ENCODE measurements at places on chromosomes 6 and 20.

DNA sequence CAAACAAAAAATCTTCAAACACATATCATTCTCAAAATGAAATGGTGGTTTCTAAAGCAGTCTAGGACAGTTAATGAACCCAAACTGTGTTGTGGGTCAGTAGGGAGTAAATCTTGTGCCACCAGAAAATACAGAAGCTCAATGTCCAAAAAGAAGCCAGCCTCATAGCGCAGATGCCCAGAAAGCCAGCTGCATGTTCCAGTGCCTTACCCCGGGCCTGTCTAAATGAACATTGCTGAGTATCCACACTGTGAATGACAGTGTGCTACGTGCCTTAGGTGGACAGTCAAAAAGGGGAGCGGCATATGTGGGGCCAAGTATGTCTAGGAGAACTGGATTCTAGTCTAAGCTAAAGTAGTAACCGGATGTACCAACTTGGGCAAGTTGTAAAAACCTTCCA, 10.9 kb downstream of the FYN start:
- no peak for DNase-seq

GRCh38 chr6:21836277-21836676, 242.7 kb downstream of the SOX4 start:
- no peak for DNase-seq

DNA sequence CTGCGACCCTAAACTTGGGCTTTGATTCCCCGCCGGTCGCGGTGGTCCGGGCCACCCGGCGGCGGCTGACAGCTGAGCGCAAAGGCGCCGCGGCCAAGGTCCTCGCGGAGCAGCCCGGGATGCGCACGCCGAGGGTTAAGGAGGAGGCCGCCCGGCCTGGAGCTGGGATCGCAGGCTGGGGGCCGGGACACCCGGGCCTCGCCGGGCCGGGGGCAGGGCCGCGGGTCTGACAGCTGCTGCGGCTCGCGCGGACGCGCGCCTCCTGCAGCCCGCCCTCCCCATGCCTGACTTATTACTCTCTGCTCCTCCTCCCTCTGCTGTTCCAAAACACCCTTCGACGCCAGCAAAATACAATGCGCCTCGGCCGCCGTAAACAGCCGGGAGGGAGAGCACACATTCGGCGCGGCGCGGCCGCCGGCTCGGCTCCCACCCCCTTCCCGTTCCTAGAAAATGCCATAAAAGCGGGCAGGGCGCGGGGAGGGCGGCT, 746 bp downstream of the BACH2 start:
- DNase-seq: peak; percentile 70

DNA sequence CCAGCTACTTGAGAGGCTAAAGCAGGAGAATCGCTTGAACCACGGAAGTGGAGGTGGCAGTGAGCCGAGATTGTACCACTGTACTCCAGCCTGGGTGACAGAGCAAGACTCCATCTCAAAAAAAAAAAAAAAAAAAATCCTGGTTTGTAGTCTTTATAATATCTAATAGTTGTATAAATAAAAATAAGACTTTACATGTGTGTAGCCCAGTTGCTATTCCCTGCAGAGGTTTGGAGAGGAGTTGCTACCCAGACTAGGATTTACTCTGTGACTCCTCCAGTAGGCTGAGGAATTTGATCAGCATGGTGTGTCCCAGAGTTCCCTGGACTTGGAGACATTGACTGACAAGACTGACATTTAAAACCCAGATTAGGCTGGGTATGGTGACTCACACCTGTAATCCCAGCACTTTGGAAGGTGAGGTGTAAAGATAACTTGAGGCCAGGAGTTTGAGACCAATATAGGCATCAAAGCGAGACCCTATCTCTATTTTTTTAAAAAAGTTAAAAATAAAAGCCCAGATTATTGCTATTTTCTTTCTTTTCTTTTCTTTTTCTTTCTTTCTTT, 10.2 kb downstream of the CHMP4B start:
- no peak for DNase-seq

DNA sequence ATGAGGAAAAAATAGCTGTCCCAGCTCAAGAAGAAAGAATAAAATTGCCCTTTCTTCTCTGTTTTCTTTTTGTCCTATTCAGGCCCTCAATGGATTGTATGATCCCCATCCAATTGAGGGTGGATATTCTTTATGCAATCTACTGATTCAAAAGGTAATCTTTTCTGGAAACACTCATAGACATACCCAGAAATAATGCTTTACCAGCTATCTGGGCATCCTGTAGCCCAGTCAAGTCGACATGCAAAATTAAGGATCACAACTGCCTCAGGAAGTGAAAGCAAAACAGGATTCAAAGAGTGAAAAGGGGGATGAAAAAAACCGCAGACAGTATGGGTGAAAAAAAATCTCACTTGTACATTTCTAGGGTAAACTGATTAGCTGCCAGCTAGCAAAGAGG, 410.1 kb downstream of the TBC1D32 start:
- no peak for DNase-seq

- DNase-seq: no peak
Measured at GRCh38 chr6:3776881-3777507, 25.5 kb upstream of the PXDC1 start.

- DNase-seq: no peak
Measured at GRCh38 chr20:16043931-16044330, 529.3 kb downstream of the KIF16B start.

DNA sequence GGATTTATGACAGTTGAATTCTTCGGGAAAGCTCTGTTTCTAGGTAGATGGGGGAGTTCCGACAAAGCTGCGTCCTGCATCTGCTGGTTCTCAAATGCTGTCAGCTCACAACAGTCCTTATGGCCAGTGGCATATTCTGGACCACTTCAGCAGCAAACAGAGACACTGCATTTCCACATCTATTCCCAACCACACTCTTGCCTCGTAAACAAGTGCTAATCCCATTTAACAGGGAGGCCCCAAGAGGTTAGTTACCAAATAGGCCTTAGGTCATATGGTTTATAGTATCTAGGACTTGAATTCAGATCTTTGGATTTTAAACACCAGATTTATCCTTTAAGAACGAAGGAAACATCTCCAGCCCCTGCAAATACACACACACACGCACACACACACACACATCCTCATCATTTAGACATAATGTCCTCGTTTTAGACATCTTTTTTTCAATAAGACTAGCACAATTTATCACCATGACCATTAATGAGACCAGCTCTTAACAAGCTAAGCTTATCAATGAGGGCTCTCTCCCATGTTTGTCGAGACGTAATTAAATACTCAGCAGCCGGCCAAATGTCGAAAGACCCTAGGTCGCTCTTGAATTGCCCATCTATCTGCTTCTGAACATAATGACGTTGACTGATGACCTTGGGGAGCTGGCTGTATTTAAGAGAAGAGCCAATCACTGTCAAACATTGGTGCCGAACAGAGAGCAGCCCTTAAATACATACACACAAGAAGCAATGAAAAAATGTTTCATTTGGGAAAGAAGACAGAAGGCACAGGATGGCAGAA, 84.5 kb downstream of the PSMG4 start:
- DNase-seq: no peak

GRCh38 chr6:138543657-138544056, 44.4 kb upstream of the NHSL1 start:
- DNase-seq: no peak

DNA sequence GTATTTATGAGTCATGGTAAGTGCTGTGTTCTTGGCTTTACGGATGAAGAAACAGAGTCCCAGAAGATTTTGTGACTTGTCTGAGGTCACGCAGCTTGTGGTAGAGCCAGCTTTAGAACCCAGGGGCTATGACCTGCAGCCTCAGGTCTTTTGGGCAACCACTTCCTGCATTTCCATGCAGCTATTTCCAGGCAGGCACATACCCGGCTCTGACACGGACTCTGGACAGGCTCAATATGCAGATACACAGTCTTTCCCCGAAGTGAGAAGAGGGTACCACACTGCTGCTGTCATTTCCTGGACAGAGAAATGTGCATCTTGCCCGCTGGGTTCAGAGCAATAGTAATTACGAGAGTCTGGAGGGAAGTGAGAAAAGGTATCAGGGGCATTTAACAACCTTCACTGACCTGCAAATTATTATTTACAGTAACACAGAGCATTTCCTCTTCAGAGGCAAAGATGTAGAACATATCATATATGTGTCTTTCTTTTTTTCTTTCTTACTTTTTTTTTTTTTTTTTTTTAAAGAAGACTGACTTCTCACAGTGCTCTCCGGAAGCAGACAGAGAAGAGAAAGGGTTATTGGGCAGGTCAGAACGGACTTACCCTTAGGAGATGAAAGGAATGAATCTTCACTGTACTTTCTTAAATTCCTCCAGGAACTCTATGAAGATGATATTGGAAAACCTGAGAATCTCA, 185.1 kb downstream of the CLIC5 start:
- no peak for DNase-seq

- DNase-seq: peak; percentile 56
Measured at GRCh38 chr6:142945446-142946180, 637 bp upstream of the HIVEP2 start.

GRCh38 chr6:107712237-107712664, 111.9 kb downstream of the SCML4 start:
- DNase-seq: no peak

- DNase-seq: no peak
Measured at GRCh38 chr20:8974009-8974708, 94.7 kb upstream of the PLCB4 start.

- no peak for DNase-seq
Measured at GRCh38 chr6:13413900-13414555, 73.4 kb downstream of the GFOD1 start.

- DNase-seq: no peak
Measured at GRCh38 chr6:75065523-75065922, 140.3 kb downstream of the COL12A1 start.

GRCh38 chr6:163814494-163815364, 400.2 kb downstream of the QKI start:
- DNase-seq: no peak

DNA sequence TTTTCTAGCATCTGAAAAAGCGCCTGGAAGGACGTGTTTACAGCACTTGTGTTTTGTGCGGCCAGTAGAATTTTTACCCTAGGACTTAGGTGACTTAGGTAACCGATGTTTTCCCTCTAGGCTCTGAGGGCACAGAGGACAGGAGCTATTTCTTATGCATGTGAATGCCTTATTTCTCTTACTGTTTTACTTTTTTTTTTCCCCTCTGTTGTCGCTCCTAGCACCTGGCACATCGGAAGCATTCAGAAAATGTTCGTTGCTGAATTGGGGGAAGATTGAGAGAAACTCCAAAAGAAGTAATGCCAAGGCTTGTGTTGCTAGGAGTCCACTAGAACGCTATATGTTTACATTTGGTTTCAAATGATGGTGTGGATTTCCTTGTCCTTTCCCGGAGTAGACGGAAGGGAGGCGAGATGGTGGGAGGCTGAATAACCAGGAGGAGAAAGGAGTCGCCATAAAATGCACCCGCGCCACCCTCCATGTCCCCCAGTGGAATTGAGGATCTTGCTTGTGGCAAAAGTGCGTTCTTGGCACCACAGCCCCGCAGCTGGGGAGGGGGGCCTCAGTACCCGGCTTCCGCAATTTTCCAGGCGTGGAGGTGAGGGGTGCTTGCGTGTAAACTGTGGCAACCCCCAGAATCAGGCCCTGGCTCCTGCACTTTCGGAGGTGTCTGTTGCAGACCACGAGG, 6.9 kb downstream of the OLIG3 start:
- DNase-seq: no peak

DNA sequence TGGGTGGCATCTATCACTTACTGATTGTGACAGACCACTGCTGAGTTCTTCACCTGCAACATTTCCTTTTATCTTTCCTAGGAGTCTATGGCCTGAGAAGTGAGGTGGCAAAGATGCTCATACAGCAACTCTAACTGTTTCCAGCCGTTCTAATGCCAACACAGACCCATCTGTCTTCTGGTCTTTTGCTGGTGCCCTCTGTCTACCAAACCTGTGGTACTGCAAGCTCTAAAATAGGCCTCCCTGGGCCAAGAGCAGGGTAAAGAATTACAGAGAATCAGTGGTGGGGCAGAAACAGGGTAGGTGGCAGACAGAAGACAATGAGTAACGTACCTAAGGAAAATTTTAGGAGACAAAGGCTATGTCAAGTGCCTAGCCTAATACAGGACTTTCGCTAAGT, 611.0 kb upstream of the FLRT3 start:
- DNase-seq: no peak

DNA sequence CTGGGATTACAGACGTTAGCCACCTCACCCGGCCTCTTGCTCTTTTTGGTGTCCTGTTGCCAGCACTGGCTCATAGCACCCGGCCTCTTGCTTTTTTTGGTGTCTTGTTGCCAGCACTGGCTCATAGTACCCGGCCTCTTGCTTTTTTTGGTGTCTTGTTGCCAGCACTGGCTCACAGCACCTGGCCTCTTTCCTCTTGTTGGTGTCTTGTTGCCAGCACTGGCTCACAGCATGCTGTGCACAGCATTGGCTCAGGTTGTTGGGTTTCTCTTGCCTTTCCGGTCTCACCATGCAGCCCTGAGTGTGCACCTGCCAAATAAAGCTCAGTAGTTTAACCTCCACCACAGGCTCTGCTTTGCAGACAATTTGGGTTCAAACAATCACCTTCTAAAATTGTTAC, 208.2 kb downstream of the THBS2 start:
- no peak for DNase-seq

GRCh38 chr6:24492475-24492874, 2.3 kb upstream of the ALDH5A1 start:
- DNase-seq: peak; percentile 28

- DNase-seq: no peak
Measured at GRCh38 chr20:37934634-37935375, 31.9 kb downstream of the VSTM2L start.

- DNase-seq: no peak
Measured at GRCh38 chr6:129696843-129697242, 13.1 kb downstream of the ARHGAP18 start.

GRCh38 chr6:138219901-138220300, 1.6 kb upstream of the PBOV1 start:
- no peak for DNase-seq

GRCh38 chr6:13334953-13335352, 6.6 kb upstream of the TBC1D7 start:
- DNase-seq: peak; percentile 96

GRCh38 chr6:21949211-21949801, 347.5 kb downstream of the PRL start:
- DNase-seq: no peak

GRCh38 chr20:24491041-24491756, 21.8 kb downstream of the SYNDIG1 start:
- DNase-seq: no peak

GRCh38 chr20:8265588-8265987, 133.5 kb downstream of the PLCB1 start:
- no peak for DNase-seq

- DNase-seq: peak; percentile 22
Measured at GRCh38 chr20:2871661-2872458, 1.4 kb upstream of the PTPRA start.

DNA sequence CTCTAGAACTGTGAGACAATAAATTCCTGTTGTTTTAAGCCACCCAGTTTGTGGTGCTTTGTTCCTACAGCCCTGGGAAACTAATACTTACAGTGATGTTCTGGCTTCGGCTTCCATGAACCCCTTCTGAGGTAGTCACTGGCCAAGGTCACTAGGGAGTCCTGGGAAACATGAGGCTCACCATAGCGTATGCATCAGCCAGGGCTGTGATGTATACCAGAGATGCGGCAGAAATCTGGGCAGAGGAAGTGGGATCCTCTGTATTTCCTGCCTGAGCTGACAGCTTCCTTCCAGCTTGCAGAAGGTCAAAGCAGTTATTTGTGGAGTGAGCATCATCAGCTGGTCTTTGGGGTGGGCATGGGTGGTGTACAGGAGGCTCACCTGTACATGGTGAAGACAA, 27.9 kb downstream of the KAT14 start:
- no peak for DNase-seq

- no peak for DNase-seq
Measured at GRCh38 chr6:115551527-115551926, 509.2 kb downstream of the FRK start.

All from hematopoietic multipotent progenitor cell treated with erythropoietin and hydrocortisone succinate and interleukin-3 and kit ligand, for 6 days (in vitro differentiated cells).